ENCODE measurements at places on chromosomes 13 and 19. TPM values are rescaled to one million over a fixed set of nuclear protein-coding genes. Genes with fewer than 3 reads are reported as not detected.

GRCh38 chr13:94673851-94674250 is 38.5 kb downstream of the SOX21 start:
- no peaks in the 10 kb centered on the region for H3K27me3 ChIP-seq
- H3K36me3 ChIP-seq: no peaks in the 10 kb centered on the region
- no peak overlapping the region for H3K4me3 ChIP-seq
- no peak overlapping the region for H3K27ac ChIP-seq
- H3K4me1 ChIP-seq: no peaks in the 10 kb centered on the region
- no peak for DNase-seq

GRCh38 chr13:25252225-25252624 is 35.1 kb downstream of the MTMR6 start:
- DNase-seq: no peak
- peaks cover 2% of the 10 kb centered on the region for H3K36me3 ChIP-seq
- no peaks in the 10 kb centered on the region for H3K4me1 ChIP-seq
- H3K27ac ChIP-seq: no peak overlapping the region
- H3K27me3 ChIP-seq: no peaks in the 10 kb centered on the region
- no peak overlapping the region for H3K4me3 ChIP-seq

GRCh38 chr13:43489233-43489632 is 297.5 kb downstream of the ENOX1 start:
- no peaks in the 10 kb centered on the region for H3K27me3 ChIP-seq
- DNase-seq: no peak
- no peak overlapping the region for H3K27ac ChIP-seq
- H3K36me3 ChIP-seq: no peaks in the 10 kb centered on the region

- no peak for DNase-seq
- H3K4me1 ChIP-seq: peaks cover 4% of the 10 kb centered on the region
- H3K4me3 ChIP-seq: no peak overlapping the region
These were observed 92.1 kb downstream of the ATP11A start for GRCh38 chr13:112781881-112782361.

Gene CALR3
- not detected for total RNA-seq

Gene CCNA1
- not detected for total RNA-seq

Gene SH2D3A
- total RNA-seq: 2.2 TPM

Gene ZNF57
- 4.9 TPM for total RNA-seq
